ENCODE measurements at places on chromosomes 1 and 21.

DNA sequence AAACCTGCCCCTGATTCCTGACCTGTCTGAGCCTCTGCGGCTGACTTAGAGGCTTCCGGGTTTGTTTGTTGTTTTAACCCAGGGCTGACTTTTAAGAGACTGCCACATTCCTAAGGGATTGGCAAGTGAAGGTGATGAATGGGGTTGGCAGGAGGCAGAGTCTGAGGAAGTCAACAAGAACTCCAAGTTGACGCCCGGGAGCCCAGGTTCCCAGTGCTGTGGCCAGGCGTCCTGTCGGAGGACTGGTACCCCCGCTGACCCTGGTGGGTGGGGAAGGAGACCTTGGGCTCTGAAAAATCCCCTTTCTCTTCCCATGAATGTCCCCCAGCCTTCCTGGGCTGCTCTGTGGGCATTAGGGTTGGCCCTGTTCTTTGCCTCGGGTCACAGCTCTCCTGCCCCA lies 19.7 kb upstream of the EPS8L3 start:
- no peak for DNase-seq

DNA sequence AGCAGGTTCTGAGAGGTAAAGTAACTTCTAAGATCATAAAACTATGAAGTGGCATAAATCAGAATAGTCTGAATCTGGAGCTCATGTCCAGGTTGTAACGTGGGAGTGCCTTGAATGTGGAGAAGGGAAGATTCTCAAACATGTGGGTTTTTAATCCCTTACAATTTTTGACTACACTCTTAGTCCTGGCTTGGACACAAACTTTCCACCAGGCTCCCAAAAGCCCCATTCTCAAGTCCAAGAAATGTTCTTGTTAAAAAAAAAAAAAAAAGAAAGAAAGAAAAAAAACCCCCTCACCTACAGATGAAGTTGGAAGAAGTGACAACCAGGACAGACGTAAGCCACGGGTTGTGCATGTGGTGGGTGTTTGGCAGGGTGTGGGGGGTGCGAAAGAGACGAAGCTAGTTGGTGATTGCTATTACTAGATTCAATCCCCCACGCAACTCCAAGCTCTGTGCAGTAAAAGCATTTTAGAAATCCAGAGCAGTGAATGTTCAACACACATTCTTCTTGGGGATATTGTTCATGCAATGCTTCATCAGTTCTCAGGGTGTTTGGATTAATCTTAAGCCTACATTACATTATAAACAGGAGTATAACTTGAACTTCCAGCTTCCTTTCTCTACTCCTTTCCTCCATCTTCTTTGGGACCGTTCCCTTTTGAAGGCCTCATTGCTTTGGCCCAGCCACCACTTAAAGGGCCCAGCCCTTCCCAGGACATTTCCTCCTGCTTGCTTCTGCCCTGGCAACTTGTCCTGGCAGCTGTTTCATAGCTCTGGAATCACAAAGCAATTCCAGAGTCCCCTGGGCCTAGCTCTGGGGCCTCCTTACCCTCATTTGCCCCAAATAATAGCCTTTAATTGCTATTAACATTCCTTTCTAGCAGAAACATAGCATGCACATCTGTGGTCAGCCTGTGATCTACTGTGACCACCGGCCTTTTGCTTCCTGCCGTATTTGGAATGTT lies 41.8 kb downstream of the PHC2 start:
- no peak for DNase-seq

DNA sequence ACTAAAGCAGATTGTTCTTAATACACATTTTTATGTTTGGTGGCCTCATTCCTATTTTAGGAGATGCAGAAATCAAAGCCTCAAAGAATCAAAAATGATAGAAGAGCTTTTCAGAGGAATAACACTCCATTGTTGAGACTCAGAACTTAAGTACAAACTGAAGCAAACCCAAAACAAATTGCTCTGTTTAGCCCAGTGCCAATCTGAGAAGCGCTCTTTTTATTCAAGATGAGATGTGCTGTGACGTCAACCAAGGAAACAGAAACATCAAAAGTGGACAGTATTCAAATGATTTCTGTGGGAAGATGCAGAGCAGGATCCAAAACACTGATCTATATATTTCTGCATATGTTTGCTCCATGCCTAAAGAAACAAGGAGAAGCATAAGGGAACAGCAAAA lies 18.0 kb downstream of the COLGALT2 start:
- no peak for DNase-seq

GRCh38 chr1:112767646-112768045 lies 52.5 kb upstream of the PPM1J start:
- DNase-seq: no peak

DNA sequence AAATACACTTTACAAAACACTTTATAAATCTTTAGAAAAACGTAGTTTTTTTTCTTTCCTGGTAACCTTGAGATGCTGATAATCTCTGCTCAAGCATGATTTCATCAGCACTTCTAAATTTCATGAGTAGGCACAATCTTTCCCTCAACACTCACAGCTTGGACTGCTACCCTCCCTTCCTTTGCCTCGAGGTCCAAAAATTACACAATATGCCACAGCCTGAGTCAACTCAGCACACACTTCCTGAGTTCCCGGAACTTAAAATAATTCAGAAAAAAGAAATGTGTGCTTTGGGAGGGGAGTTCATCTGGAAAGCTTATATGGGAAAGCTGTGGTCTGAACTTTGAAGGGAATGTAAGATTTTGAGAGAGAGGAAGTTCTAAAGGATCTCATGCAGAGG lies 5.9 kb downstream of the CLCA2 start:
- peak; percentile 77 for DNase-seq

DNA sequence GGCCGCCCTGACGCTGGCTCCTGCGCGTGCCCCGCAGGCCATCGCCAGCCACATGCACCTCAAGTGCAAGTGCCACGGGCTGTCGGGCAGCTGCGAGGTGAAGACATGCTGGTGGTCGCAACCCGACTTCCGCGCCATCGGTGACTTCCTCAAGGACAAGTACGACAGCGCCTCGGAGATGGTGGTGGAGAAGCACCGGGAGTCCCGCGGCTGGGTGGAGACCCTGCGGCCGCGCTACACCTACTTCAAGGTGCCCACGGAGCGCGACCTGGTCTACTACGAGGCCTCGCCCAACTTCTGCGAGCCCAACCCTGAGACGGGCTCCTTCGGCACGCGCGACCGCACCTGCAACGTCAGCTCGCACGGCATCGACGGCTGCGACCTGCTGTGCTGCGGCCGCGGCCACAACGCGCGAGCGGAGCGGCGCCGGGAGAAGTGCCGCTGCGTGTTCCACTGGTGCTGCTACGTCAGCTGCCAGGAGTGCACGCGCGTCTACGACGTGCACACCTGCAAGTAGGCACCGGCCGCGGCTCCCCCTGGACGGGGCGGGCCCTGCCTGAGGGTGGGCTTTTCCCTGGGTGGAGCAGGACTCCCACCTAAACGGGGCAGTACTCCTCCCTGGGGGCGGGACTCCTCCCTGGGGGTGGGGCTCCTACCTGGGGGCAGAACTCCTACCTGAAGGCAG lies 23.4 kb upstream of the ARF1 start:
- DNase-seq: no peak

- no peak for DNase-seq
These were observed 103.9 kb upstream of the SLC2A1 start for GRCh38 chr1:43062527-43063095.

- no peak for DNase-seq
These were observed 6.8 kb upstream of the OLIG2 start for GRCh38 chr21:33018707-33019465.

- no peak for DNase-seq
These were observed 3.0 kb upstream of the SUCO start for GRCh38 chr1:172530000-172530399.

GRCh38 chr1:76247261-76247852 lies 172.8 kb downstream of the ST6GALNAC3 start:
- DNase-seq: no peak

DNA sequence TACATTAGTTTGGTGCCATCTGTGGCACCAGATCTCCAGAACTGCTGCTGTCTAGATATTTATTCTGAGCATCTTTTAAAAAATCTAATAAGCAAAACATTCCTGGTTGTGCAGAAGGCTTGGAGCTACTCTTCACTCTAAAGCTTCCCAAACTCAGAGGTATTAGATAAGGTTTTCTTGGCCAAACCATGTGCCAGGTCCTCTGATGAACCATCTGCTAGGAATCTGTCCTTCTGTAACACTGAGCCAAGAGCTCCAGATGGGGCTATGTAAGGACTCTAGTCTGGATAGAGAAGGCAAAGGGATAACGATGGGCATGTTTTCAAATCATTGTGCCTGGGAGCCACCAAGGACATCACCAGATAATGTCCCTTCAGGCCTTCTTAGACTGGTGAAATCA lies 410.6 kb downstream of the NTNG1 start:
- DNase-seq: no peak

DNA sequence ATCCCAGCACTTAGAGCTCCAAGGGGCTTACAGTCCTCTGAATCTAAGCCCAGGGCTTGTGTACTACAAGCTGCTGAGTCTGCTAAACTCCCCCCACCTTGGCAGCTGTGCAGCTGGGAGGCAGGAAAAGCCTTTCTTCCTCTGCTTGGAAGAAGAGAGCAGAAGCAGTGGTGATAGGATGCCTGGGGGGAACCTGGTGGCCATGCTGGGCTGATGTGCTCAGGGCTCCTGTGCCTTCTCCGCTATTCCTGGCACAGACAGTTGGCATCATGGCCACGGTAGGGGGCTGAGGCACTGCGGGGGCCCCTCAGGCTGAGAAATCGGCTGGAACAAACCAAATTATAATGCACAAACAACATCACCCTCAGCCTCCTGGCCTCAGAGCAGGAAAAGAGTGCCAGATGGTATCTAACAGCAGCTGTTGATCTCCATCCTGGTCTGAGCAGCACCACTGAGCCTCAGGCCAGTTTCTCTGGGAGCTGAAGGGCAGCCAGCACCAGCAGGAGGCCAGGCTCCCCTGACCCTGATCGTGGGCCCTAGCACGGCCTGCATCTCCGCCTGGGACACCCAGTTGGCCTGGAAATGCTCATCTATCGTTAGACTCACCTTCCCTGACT lies 35.8 kb downstream of the ECE1 start:
- DNase-seq: no peak
